Esophagus squamous epithelium (tissue), 5 donors: ENCODE measurements at places on chromosomes 1 and 21.

DNA sequence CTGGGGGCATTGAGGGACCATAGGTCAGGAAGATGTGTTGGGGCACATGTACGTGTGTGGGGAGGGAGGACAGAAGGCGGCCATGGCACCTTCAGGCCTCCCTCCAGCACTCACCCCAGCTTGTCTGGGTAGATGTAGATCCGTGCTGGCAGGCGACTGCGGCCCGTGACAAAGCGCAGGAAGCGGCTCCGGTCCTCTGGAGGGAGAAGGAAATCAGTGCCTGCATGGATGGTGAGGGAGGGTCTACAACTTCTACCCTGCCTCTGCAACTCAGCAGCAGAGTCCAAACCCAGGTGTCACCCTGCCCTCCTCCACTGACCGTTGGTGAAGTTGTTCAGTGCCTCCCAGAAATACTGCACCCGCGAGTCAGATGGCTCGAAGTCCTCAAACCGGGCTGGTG, 7.4 kb downstream of the HECTD3 start:
- no peak overlapping the region for H3K4me3 ChIP-seq
- peaks cover 73% of the 10 kb centered on the region for H3K36me3 ChIP-seq
- H3K27me3 ChIP-seq, result no peaks in the 10 kb centered on the region
- DNase-seq, result no peak
- H3K27ac ChIP-seq, result no peak overlapping the region

- no peak for DNase-seq
- peak overlapping the region; percentile 64 for H3K27ac ChIP-seq
Observed at GRCh38 chr21:33268737-33269441, 2.7 kb downstream of the IL10RB start.

- peaks cover 47% of the 10 kb centered on the region for H3K27me3 ChIP-seq
- peak overlapping the region; percentile 67 for H3K27ac ChIP-seq
- no peak for DNase-seq
- H3K4me3 ChIP-seq, result no peak overlapping the region
- no peaks in the 10 kb centered on the region for H3K36me3 ChIP-seq
Observed at GRCh38 chr21:42302794-42303193, 12.4 kb downstream of the TFF3 start.

- no peaks in the 10 kb centered on the region for H3K4me1 ChIP-seq
- no peak for DNase-seq
- no peaks in the 10 kb centered on the region for H3K27me3 ChIP-seq
- no peaks in the 10 kb centered on the region for H3K36me3 ChIP-seq
- no peak overlapping the region for H3K27ac ChIP-seq
Observed at GRCh38 chr1:232213928-232214327, 416.0 kb downstream of the SIPA1L2 start.

DNA sequence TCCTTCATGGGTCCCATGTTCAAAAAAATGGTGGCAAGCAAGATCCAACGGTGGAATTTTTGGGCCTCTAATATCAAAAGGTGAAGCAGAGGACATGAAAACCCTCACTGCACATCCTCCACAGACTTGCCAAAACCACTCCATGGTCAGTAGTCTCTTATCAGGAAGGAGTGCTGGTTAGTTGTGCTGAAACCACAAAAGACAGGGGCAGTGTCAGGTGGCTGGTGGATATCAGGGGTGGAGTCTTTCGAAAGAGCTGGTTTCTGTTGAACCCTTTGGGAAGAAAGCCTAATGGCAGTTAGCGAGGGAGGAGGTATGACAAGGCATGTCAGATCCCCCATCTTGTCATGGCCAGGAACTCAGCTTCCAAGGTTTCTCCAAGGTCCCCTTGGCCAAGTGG, 395.9 kb upstream of the CAMK1G start:
- DNase-seq, result no peak
- no peaks in the 10 kb centered on the region for H3K27me3 ChIP-seq
- H3K4me1 ChIP-seq, result no peaks in the 10 kb centered on the region

GRCh38 chr1:3323021-3323795, 131.3 kb upstream of the ARHGEF16 start:
- no peak overlapping the region for H3K27ac ChIP-seq
- no peak for DNase-seq
- no peaks in the 10 kb centered on the region for H3K36me3 ChIP-seq
- no peak overlapping the region for H3K4me3 ChIP-seq
- peaks cover 56% of the 10 kb centered on the region for H3K27me3 ChIP-seq

- no peaks in the 10 kb centered on the region for H3K27me3 ChIP-seq
- no peaks in the 10 kb centered on the region for H3K36me3 ChIP-seq
- H3K4me1 ChIP-seq, result peaks cover 67% of the 10 kb centered on the region
- peak overlapping the region; percentile 48 for H3K27ac ChIP-seq
Observed at GRCh38 chr1:8427493-8427892, 109.6 kb downstream of the SLC45A1 start.

DNA sequence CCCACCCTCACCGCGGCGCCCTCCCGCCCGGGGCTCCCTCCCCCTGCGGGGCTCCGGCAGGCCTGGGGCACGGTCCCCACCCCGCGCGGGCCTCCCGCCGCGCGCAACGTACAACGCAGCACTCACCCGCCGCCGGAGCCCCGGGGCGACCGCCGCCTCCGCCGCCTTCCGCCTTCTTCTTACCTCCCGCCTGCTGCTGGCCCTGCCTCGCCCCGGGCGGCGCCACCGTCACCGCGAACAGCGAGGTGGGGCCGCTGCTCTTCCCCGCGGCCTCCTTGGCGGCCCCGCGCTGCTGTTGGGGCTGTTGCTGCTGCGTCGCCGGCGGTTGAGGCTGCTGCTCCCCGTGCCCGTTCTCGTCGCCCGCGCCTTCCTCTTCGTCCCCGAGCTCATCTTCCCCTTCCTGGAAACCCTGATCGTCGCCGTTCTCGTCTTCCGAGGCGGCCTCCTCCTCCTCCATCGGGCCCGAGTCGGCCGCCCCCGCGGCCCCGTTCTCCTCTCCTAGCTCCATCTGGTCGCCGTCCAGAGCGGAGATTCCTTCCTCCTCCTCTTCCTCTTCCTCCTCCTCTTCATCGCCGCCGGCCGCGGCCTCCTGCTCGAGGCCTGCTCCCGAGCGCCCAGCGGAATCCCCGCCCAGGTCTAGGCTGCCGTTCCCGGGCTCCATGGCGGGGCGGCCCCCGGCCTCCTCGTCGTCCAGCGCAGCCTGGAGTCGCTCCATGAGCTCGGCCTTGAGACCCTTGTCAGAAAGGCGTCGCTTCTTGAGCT, 671 bp downstream of the HNRNPU start:
- H3K27me3 ChIP-seq, result no peaks in the 10 kb centered on the region
- peak overlapping the region; percentile 98 for H3K4me3 ChIP-seq
- peaks cover 25% of the 10 kb centered on the region for H3K36me3 ChIP-seq
- DNase-seq, result peak; percentile 61
- peaks cover 14% of the 10 kb centered on the region for H3K4me1 ChIP-seq
- H3K27ac ChIP-seq, result peak overlapping the region; percentile 100

DNA sequence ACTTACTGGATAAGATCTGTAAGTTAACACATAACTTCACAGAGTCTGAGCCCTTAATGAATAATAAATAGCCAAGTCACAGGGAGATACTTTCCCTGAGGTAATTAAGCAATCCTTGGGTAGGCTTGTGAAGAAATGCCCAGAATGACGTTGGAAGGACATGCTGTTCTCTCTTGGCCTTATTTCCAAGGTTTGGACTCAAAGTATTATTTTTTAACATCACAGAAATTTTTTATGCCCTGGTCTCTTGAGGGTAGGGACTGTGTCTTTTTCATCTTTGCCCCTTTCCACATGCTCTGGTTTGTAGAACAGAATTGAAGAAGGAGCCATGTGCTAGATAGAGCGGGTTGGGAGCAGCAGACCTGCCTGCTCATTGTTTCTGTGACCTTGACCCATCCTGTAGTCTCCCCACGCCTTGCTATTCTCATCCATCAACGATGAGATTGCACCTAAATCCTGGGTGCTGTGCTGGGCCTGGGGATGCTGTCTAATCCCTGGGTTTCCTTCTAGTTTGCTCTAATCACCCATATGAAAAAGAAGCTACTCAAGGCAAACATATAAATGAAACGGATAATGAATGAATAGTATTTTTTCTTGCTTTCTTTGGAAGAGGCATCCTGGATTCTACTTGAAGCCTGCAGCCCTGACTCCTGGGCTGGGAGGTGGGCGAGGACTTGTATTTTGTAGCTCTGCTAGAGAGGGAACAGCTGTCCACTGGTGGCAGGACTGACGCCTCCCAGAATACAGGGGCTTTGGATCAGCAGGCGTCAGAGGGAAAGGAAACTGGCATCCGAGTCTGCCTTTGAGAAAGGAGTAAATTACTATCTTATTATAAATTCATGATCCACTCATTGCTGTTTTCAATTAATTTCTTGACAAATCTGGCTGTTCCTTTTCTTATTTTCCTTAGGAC, 17.5 kb upstream of the LAMTOR5 start:
- H3K4me1 ChIP-seq, result no peaks in the 10 kb centered on the region
- no peak for DNase-seq
- no peaks in the 10 kb centered on the region for H3K36me3 ChIP-seq
- no peak overlapping the region for H3K27ac ChIP-seq
- H3K27me3 ChIP-seq, result no peaks in the 10 kb centered on the region

DNA sequence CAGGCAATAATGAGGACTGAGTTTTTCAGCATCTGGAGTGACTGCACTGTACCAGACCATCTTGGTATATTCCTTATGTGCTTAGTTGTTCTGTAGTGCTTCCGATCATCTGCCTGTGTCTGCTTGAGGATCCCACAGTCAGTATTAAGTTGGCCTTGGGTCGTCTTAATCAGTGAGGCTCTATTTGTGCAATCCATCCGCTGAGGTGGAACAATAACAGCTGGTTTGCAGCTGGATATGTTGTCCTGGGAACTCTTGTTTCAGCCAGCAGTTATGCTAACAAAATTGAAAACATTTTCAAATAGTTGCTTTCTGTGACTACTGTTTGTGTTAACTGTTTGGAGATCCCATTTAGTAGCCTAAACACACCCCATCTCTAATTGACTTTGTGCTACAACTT, 73.7 kb downstream of the LAMC1 start:
- DNase-seq, result no peak
- no peak overlapping the region for H3K4me3 ChIP-seq
- no peaks in the 10 kb centered on the region for H3K36me3 ChIP-seq

- H3K27ac ChIP-seq, result peak overlapping the region; percentile 95
- H3K27me3 ChIP-seq, result no peaks in the 10 kb centered on the region
- H3K4me3 ChIP-seq, result peak overlapping the region; percentile 93
Observed at GRCh38 chr1:174160109-174160473, 771 bp downstream of the RABGAP1L start.

DNA sequence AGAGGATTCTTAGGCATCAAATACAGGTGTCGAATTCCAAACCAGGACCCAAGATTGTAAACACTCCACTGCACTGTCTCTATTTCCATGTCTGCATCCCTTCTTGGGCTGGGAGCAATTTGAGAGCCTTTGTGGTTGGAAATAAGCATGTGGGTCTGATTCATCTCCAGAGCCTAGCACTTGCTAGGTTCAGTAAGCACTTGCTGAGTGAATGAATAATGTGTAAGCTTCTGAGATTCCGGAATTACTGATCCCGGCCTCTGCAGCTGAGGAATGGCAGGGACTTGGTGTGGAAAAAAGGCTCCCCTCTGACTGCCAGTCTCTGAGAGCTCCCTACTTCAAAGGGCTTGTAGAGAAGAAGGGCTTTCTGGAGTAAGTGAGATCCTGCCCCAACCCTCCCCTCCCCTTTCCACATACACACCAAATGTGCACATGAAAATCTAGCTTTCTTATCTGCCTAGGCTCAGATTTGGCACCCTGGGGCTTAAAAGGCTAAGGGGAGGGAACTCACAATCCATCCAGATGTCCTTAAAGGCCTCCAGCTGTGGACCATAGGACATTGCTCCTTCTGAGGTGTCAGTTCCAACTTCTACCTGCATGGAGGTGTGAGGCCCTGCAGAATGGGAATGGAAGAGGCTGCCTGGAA, 39.6 kb upstream of the TRABD2B start:
- H3K4me3 ChIP-seq, result no peak overlapping the region
- peaks cover 16% of the 10 kb centered on the region for H3K4me1 ChIP-seq
- no peak overlapping the region for H3K27ac ChIP-seq
- no peaks in the 10 kb centered on the region for H3K36me3 ChIP-seq

GRCh38 chr1:18217398-18218043, 109.9 kb downstream of the IGSF21 start:
- no peaks in the 10 kb centered on the region for H3K4me1 ChIP-seq
- H3K27me3 ChIP-seq, result no peaks in the 10 kb centered on the region
- DNase-seq, result no peak
- no peak overlapping the region for H3K4me3 ChIP-seq
- no peaks in the 10 kb centered on the region for H3K36me3 ChIP-seq

DNA sequence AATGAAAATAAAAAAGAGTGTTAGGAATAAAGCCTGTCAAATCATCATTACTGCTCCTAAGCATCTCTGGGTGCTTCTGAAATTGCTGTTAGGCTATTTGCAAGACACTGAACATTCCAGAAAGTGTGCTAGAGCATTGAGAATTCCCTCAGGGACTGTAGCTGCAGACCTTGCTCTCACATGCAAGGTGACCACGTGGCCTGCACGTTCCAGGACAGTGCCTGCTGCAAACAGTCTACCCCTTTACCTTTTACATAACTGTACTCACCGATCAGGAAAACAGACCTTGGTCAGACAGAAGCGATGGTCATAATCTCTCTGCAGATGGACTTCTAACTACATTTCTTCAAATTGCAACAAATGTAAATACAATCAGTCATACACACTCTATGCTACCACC, 164.5 kb downstream of the PSMG1 start:
- no peaks in the 10 kb centered on the region for H3K36me3 ChIP-seq
- no peak for DNase-seq
- H3K4me1 ChIP-seq, result peaks cover 45% of the 10 kb centered on the region
- no peak overlapping the region for H3K27ac ChIP-seq
- no peaks in the 10 kb centered on the region for H3K27me3 ChIP-seq
- H3K4me3 ChIP-seq, result no peak overlapping the region

GRCh38 chr1:36571106-36571505, 88.4 kb upstream of the CSF3R start:
- no peaks in the 10 kb centered on the region for H3K36me3 ChIP-seq
- no peak overlapping the region for H3K27ac ChIP-seq
- no peak overlapping the region for H3K4me3 ChIP-seq

DNA sequence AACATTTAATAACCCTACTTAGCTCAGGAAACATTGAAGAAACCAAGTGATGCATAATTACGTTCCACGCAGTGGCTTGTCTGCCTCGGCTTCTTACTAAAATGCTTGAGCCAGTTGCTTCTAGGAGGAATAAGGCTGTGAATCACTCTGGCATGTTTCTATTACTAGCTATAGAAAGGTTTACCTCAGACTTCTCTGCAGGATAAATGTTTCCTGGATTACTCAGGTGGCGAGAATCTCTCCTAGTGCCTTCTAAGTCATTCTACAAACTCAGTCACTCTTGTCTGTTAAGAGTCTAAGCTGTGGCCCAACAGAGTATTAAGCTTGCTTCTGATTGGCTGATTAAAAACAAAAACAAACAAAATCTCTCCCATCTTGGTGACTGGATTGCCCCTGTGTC, 92.0 kb upstream of the RALGPS2 start:
- H3K4me1 ChIP-seq, result peaks cover 3% of the 10 kb centered on the region
- no peaks in the 10 kb centered on the region for H3K27me3 ChIP-seq
- peak overlapping the region; percentile 50 for H3K27ac ChIP-seq
- H3K4me3 ChIP-seq, result no peak overlapping the region

DNA sequence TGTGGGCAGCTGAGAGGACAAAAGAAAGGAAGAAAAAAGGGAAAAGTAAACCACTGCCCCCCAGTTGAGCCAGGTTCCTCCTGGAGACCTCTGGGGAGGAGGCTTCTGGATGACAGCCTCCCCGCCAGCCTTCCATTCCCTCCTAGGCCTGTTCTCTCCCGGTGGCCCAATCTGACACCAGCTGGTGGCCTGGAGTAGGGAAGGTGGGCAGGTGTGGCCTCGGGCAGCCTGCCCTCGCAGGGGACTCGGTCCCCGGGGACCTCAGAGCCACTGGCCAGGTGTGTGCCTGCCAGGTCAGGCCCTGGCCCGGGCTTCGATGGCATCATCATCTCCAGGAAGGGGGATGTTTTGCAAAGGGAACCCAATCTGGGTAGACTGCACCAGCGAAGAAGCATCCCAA, 159.0 kb downstream of the CASZ1 start:
- no peak overlapping the region for H3K4me3 ChIP-seq
- no peak for DNase-seq
- no peaks in the 10 kb centered on the region for H3K27me3 ChIP-seq
- peaks cover 53% of the 10 kb centered on the region for H3K36me3 ChIP-seq
